ENCODE measurements at places on chromosomes 7 and 10. TPM values are rescaled to one million over a fixed set of nuclear protein-coding genes. Genes with fewer than 3 reads are reported as not detected.

The ASB10 gene
- not detected for polyA plus RNA-seq

The CABCOCO1 gene
- polyA plus RNA-seq = 1.0 TPM

DNA sequence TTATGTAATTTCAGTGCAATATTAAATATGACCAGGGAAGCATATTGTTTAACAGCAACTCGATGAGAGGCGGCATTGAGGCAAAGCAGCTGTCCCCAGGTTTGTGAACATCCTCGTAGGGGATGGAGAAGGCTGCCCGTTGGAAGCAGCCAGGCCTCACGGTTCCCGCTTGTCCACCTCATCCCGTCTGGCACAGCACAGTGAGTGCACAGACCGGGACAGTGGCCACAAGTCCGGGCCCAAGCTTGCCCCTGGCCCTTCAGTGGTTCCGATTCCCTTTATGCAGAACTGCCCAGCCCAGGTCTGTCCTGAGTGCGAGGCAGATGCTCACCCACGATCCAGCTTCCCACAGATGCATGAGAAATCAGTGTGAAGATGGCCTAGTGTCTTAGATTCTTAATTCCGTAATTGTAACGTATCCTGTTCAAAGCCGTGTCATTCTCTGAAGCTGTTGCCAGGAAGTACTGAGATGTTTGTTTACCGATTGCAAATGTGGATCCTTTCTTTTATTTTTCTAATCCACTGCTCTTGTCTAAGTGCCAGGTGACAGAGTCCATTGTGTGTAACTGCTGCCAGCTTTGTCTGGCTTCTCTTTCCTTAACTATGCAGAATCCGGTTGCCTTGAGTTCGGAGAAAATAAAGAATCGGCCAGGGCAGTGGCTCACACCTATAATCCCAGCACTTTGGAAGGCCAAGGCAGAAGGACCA lies 35.5 kb downstream of the PFKP start:
- DNase-seq = no peak

DNA sequence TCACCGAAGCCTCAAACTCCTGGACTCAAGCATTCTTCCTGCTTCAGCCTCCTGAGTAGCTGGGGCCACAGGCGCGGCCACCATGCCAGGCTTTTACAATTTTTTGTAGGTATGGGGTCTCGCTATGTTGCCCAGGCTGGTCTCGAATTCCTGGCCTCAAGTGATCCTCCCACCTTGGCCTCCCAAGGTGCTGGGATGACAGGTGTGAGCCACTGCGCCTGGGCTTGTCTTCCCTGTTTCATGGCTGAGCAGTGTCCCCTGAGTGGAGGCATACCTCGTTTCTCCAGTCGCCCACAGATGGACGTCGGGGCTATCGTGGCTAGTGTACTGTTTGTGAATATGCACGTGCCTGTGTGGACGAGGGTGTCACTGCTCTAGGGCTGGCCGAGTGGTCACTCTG lies 11.3 kb downstream of the INPP5A start:
- DNase-seq = peak; percentile 73

The ITIH5 gene
- 1.1 TPM for polyA plus RNA-seq

DNA sequence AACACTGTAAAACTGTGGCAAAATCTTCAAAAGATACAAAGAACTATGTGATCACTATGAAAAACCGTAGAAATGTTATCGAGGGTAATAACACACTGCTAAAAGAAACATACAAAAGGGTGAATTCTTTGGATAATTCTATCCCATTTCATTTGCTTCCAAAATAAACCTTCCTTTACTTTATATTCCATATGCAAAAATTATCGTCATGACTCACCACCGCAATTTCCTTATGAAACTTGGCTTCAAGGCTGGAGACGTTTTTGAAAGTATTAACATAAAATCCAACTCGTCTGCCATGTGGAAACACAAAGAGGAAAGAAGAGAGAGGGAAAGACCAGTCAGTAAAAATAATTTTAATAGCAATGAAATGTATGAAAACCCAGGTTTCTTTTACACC lies 165.2 kb downstream of the AMPH start:
- no peak for DNase-seq

The COL17A1 gene
- 1.3 TPM for polyA plus RNA-seq

DNA sequence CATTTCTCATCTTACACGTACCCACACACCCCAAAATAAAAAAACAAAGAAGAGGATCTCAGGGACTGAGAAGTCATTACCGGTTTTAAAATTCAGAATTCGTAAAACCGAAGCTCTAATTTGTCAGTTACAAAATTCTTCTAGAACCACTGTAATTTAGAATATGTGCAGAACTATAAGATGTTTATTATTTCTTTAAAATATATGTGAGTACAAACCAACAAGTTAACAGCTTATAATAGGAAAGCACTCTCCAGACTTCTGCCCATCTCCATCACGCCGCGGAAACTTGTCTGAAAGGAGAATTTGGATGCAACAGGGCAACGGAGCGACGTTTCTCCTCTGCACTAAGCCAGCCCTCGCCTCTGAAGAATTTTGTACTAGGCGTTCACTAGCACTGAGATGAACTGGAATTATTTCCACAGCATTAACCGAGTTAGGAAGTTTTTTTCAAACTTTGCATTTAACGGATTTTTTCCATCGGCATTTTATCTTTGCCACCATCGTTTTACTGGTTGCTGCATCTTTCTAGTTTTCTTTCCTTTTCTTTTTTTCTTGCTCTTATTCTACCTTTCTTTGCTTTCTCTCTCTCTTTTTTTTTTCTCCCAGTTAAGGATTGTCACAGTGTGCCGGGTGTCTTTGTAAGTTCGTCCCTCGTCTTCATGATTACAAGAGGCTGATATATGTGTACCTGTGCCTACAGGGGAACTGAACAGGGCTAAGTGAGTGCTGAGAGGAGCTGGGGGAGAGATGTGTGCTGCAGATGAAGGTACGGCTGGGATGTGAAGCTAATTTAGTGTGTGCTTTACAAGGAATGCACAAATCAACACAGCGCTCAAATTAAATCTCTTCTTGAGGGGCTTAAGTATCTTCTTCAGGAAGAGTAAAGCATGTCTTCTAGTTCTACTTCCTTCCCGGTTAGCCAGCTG lies 295.9 kb upstream of the NFE2L3 start:
- DNase-seq = no peak

GRCh38 chr10:34813626-34814222 lies 1.4 kb downstream of the PARD3 start:
- DNase-seq = peak; percentile 59

GRCh38 chr7:87926581-87927461 lies 7.2 kb upstream of the ADAM22 start:
- DNase-seq = no peak

DNA sequence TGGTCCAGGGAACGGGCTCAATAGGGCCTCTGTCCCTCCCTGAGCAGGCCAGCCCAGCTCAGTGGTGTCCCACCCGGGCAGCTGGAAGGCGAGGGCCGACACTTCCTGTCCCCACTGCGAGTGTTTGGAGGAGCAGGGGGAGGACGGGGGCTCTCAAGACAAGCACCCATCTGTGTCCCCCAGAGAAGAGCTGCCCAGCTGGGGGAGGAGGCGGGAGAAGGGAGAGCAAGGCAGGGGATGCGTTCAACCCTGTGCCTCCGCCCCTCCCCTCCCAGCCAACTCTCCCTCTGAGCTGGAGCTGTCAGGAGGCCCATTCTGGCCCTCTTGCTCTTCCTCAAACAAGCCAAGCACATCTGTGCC lies 35.7 kb downstream of the ZCCHC24 start:
- DNase-seq = peak; percentile 73

DNA sequence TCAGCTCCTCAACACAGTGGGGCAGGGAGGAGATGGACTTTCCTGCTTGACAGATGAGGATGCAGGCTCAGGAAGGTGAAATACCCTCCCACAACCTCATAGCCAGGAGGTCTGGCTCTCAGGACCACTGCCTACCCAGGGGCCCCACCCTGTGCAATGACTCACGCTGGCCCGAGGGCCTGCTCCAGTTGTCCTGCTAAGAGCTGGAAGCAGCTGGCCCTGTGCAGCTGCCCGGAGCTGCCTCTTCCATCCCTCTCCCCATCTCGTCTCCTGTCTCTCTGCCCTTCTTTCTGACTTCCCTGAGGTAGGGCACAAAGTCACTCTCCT lies 123.9 kb downstream of the ZMIZ1 start:
- DNase-seq = no peak

- DNase-seq = no peak
Observed at GRCh38 chr10:89637113-89637512, 7.9 kb downstream of the PANK1 start.

The MCM10 gene
- polyA plus RNA-seq = 0.80 TPM

DNA sequence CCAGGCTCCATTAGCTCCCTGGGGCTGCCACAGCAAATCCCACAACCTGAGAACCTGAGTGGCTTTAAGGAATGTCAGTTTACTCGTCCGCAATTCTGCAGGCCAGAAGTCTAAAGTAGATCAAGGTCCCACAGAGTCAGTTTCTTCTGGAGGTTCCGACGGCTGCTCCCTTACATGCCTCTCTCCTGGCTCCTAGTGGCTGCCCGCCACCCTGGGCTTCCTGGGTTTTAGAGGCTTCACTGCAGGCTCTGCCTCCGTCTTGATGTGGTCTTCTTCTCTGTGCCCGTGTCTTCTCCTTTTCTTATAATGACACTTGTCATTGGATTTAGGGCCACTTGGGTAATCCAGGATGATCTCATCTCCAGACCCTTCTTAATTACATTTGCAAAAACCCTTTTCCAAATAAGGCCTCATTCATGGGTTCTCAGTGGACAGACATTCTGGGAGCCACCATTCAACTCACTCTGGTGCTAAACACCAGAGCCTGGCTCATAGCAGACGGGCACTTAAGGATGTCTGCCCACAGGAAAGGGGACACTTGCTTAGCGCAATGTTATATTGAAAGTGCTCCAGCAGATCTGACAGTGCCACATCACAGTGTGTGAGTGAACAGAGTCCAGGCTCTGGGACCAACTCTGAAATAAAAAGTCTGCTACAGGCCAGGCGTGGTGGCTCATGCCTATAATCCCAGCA lies 77.6 kb downstream of the VWC2 start:
- no peak for DNase-seq

DNA sequence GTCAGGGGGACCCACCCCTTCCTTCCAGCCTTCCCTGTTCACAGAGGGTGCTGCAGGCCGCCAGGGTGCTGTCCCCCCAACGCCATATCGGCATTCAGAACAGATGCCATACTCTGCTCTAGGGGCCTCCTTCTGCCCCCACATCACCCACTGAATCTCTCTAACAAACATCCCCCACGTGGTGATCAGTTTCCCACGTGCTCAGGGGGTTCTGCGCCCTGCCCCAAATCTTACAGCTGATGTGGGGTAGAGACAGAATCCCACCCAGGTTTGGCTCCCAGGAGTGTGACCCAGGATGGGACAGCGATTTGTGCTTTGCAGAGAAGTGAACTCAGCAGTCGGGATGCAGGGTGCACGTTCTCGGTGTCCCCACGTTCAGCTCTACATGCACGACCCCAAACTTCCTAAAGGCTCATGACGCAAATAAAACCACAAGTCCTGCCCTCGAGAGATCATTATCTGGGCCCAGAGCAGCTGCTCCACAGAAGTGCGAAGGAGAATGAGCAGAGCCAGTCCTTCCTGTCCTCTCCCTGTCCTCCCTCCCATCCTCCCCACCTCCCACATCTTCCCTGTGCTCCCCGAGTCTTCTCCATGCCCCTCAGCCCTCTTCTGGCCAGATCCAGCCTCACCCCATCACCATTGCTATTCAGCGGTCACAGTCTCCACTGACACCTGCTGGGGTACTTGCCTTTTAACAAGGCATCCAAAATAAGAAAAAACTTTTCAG lies 423.4 kb downstream of the DNAJB6 start:
- DNase-seq = peak; percentile 56

Measured in spleen (tissue), 13 donors.